ENCODE measurements at places on chromosomes 5 and 9.
A peak's percentile ranks its signal among the peaks of the same experiment; 100 is the strongest.

DNA sequence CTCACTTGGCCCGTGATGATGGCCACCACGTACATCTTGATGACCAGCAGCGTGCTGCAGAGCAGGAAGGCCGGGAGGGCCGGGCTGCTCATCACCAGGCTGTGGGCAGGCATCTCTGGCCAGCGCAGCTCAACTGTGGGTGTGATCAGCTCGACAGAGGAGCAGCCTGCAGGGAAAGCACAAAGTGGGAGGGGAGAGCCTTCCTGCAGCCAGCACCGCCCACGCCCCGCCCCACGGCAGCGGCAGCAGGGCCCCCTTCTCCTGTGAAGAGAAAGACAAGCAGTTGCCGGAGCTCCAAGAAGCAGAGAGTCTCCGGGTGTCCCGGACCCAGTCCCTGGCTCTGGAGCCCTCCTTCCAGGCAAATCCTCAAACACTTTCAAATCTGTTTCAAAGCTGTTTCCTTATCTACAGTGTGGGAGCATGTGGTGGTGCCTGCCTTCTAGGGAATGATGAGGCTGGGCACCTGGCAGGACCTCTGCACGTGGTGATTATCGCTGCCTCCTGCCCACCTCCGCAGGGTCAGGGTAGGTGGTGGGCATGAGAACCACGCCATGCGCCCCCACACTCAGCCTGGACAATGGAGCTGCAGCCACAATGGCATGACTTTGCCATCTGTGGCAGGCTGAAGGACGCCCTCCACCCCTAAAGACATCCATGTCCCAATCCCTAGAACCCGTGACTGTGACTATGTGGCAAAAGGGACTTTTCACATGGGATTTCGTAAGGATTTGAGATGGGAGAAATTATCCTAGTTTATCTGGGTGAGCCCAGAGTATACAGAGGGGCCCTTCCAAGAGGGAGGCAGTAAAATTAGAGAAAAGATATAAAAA is at the start of gene PTGES:
Gene PTGES (minus strand): TSS at position 143 of the 830 bp plus-strand sequence. CDS start 30 bp downstream, at position 113.
- DNase-seq = peak; percentile 68

DNA sequence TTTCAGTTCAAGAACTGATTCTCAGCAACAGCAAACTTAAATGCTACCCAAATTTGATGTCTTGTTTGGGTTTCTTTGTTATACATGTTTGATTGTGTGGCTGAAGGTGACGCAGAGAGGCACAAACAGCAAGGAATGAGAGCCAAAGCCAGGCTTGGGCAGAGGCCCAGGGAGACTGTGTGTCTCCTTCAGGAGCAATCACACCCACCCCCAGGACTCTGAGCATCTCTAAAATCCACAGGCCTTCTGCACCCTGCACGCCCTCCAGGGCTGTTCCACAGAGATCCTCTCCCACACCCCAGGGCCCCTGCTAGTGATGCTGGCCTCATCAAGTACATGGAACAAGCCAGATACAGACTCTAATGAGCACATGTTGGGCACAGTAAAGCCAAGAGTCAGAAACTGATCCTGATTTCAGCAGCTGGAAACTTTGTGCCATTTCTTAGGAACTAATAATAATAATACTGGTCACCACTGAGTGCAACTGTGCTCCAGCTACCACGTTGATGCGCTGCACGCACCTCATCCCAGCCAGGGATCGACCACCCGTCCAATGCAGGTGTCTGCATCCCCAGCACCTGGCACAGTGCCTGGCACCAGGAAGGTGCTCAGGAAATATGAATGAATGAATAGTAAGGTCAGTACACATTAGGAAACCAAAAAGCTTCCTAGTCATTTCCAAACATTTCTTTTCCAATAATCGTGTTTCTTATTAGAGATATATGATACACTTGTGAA is 54.6 kb upstream of the TCF7 start:
- DNase-seq = no peak

DNA sequence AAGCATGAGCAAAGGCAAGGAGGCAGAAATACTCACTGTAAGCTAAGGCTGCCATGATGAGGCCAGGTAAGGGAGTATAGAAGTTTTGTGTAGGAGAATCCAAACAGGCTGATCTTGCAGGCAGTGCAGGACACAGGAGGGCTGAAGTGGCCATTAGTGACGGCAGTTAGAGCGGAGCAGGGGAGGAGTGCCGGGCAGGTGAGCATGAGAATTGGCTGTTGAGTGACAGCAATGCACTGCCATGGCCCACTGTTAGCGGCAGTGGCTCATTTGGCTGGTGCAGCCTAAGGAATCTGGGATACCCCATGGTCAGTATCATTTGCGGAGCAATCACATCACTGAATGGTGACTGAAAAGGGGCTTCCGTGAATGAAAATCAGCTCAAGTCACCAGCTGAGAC is 22.8 kb downstream of the RGS3 start:
- no peak for DNase-seq

DNA sequence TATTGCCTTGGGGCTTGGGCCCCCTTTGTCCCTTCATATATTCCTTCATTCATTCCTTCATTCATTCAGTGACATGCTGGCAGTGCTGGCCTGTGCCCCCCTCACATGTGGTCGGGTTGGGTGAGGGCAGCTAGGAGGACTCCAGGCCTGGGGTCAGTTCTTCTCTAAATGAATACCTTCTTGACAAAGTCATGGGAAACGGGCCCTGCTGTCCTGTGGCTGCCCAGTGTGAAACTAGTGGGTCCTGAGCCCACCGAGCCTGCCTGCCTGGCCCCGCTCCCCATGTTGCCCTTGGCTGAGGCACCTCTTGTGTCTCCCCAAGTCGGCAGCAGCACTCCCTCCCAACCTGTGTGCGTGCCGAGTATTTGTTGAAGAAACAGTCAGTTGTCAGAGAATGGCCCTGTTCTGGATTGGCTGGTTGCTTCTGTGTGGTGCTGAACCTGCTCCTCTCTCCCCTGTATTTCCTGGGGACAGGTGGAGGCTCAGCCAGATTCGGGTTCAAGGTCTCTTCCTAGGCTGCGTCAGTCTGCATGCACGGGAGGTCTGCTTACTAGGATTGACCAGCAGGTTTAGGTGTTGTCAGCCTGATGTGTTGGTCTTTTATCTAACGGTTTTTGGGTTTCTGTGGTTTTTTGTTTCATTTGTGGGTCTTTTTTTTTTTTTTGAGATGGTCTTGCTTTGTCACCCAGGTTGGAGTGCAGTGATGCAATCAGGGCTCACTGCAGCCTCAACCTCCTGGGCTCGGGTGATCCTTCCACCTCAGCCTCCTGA is 3.0 kb upstream of the CEL start:
- DNase-seq = no peak

- DNase-seq = no peak
Observed at GRCh38 chr5:164412531-164412930, 907.1 kb downstream of the MAT2B start.

Measured in psoas muscle (tissue), 8 donors.